T-helper 17 cell (primary cell): ENCODE measurements at places on chromosomes 6 and 20. TPM values are rescaled to one million over a fixed set of nuclear protein-coding genes. Genes with fewer than 3 reads are reported as not detected.

FOXO3 gene
- total RNA-seq = 34.1 TPM

OR2H2 gene
- total RNA-seq = not detected

ENPP5 gene
- 0.52 TPM for total RNA-seq

UBE2C gene
- not detected for total RNA-seq

SMOC2 gene
- not detected for total RNA-seq

SYTL3 gene
- 28.9 TPM for total RNA-seq

TCEA2 gene
- 20.0 TPM for total RNA-seq

ATP6V1G2 gene
- 2.0 TPM for total RNA-seq
